ENCODE measurements at places on chromosomes 4 and X.

- no peak for DNase-seq
Observed at GRCh38 chrX:63869506-63869905, 84.5 kb upstream of the ARHGEF9 start.

- no peak for DNase-seq
Observed at GRCh38 chr4:87523307-87523706, 5.9 kb downstream of the SPARCL1 start.

DNA sequence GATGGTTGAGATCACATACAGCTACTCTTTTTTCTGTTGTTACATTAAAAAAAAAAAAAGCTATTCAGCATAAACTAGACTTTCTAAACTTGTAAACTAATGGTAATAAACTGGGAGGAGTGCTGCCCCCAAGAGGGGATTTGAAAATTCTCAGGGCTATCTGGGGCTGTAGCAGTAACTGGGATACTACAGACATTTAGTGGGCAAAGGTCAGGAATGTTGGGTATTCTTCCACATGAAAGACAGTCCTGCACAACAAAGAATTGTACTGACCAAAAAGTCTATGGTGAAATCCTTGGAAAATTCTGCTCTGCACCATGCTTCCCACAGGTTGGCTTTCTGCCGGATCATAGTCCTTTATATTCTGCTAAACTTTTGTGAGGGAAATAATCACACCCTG, 232.6 kb upstream of the BOD1L1 start:
- DNase-seq = no peak

DNA sequence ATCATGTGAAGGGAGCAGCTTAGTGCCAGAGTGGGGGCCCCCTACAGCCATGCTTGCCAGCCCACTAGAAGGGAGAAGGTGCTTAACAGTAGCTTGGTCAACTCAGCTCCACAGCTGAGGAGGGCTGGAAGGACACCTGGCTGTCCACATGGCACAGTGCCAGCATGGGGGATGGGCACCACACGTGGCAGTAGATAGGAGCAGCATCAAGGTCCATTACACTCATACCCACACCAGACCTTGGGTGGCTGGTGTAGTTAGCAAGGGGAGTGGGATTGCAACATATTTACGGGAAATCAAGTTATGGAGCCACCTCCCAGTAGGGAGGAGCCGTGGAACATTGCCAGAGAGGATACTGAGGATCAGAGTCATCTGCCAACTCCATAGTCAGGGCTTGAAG, 37.9 kb upstream of the SLC4A4 start:
- no peak for DNase-seq

- no peak for DNase-seq
Observed at GRCh38 chr4:159577241-159577640, 474.4 kb downstream of the RAPGEF2 start.

- DNase-seq = peak; percentile 31
Observed at GRCh38 chrX:53239474-53239873, 14.5 kb upstream of the KDM5C start.

GRCh38 chrX:9610771-9611392, 146.0 kb downstream of the TBL1X start:
- DNase-seq = no peak

- DNase-seq = no peak
Observed at GRCh38 chr4:137701401-137701800, 169.1 kb upstream of the PCDH18 start.

DNA sequence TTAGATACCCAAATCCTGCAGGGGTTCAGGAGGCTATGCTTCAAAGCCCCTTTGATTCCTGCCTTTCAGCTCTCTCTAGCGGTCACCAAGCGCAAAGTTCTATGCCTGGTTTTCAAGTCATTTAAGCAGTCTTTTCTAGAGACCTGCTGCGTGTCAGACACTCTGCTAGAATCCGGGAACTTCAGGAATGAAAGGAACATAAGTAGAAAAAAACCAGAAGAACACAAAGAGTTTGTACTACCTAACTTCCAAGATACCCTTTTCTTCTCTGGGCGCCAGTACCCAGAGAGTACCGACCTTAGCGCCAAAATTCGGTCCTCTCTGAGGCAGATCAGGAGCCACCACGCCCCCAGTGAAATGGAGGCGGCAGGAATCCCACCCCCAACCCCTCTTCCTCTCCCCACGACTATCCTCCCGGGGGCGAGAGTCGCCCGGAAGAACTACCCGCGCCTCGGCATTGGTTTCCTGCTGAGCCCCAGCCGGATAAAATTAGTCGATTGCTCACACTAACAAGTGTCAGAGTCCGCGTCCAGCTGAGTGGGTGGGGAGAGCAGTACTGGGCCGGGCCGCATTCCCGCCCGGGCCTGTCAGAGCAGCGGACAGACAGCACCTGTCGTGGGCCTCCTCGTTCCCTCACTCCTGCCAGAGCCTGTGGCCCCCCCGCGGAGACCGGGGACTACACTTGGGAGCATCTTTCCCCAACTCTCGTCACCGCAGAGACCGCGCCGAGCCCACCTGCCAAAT, 78.8 kb downstream of the RLIM start:
- DNase-seq = peak; percentile 41

All from activated CD8-positive, alpha-beta T cell treated with anti-CD3 and anti-CD28 coated beads, Interleukin-2, amount 10 ng/mL, durations not matched to agents 7 days and 5 days (primary cell).